ENCODE measurements at places on chromosomes 5 and 9.

GRCh38 chr9:110440172-110440571, 102.5 kb upstream of the TXNDC8 start:
- DNase-seq = no peak

- no peak for DNase-seq
Measured at GRCh38 chr5:146533882-146534281, 17.9 kb upstream of the GPR151 start.

DNA sequence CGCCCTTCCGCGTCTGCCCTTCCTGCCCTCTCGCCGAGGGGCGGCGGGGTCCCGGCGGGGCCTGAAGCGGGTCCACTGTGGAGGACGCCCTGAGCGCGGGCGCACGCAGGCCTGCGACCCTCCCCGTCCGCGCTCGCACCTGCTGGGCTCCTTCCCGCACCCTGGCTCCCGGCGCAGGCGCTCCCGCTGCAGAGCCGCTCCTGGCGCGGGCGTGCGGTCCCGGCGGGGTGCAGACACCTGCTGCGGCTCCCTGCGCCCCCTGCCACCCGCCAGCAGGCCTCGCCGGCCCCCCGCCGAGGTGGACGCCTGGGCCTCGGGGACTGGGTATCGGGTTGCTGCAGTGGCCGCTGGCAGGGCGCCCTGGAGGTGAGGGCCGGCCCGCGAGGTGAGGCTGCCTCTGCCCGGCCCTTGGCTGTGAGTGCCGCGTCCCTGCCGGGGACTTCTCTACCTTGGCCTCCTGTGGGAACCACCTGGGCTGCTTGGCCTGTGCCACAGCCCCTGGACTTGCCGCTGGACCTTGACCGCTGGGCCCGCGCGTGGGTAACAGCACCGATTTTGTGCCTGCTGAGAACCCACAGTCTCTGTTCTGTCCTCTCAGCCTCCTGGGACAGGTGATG, 627 bp downstream of the ARRDC1 start:
- no peak for DNase-seq

- DNase-seq = no peak
Measured at GRCh38 chr9:99852617-99853016, 30.9 kb downstream of the NR4A3 start.

DNA sequence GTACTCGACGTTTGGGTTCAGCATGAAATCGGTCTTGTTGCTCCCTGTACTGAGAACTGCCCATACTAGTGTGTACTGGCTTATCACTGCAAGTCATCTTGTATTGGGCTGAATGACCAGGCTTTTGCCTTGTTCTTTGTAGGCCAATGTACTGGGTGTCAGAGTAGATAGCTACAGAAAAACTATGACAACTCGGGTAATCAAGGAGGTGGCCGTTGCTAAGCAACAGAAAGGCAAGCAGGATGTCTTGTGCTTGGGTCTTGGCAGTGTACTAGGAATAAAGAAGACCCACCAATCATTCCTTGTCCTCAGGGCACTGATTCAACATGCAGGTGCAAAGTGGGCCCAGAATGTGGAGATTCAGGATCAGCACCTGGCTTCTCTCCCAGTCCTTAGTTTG, 11.9 kb upstream of the SHISAL2B start:
- DNase-seq = no peak

- DNase-seq = no peak
Measured at GRCh38 chr5:173881811-173882575, 6.2 kb upstream of the CPEB4 start.

- no peak for DNase-seq
Measured at GRCh38 chr5:88786789-88787188, 96.2 kb downstream of the MEF2C start.

DNA sequence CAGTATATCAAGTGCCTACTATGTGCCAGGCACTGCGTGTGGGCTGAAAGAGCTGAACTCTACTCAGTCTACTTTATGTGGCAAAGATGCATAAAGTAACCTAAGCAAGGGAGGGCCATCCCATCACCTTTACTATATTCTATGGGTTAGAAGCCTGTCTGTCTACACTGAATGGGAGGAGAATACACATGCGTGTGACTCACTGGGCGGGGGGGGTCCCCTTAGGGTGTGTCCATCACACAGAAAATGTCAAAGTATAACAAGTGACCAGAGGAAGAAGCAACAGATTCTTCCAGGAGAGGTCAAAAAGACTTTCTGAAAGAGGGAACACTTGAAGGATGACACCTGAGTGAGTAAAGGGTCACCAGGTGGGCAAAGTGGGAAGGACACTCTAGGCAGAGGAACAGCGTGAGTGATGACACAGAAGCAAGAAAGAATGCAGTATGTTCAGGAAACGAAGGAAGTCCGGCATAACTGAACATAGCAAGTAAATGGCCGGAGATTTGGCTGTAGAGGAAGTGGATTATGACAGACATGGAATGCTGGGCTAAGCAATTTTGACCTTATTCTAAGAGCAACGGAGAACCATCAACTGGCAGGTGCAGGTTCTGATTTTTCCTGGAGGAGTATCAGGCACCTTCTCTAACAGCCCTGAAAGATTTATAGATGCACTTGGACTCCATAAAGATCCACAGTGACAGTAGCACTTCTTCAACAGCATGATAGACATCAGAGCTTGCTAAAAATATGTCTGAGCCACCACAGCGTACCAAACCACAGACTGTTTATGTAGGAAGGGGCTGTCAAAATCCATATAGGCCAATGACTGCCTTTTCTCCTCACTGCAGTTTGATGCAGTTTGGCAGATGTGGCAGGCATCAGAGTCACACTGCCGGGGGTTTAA, 8.0 kb upstream of the WHRN start:
- DNase-seq = no peak

GRCh38 chr5:151151263-151151660, 6.3 kb downstream of the ANXA6 start:
- DNase-seq = no peak

- peak; percentile 27 for DNase-seq
Measured at GRCh38 chr9:71582347-71582746, 186.0 kb downstream of the CEMIP2 start.

- DNase-seq = no peak
Measured at GRCh38 chr5:52360985-52361384, 426.7 kb upstream of the ITGA1 start.

- no peak for DNase-seq
Measured at GRCh38 chr9:137435381-137435891, 5.7 kb downstream of the ENTPD8 start.

- DNase-seq = no peak
Measured at GRCh38 chr5:136028782-136029742, at the start of gene TGFBI. TGFBI (plus strand) TSS chr5:136028988; CDS start chr5:136029056, 68 bp downstream.

- no peak for DNase-seq
Measured at GRCh38 chr9:126682113-126682810, 68.5 kb downstream of the LMX1B start.

DNA sequence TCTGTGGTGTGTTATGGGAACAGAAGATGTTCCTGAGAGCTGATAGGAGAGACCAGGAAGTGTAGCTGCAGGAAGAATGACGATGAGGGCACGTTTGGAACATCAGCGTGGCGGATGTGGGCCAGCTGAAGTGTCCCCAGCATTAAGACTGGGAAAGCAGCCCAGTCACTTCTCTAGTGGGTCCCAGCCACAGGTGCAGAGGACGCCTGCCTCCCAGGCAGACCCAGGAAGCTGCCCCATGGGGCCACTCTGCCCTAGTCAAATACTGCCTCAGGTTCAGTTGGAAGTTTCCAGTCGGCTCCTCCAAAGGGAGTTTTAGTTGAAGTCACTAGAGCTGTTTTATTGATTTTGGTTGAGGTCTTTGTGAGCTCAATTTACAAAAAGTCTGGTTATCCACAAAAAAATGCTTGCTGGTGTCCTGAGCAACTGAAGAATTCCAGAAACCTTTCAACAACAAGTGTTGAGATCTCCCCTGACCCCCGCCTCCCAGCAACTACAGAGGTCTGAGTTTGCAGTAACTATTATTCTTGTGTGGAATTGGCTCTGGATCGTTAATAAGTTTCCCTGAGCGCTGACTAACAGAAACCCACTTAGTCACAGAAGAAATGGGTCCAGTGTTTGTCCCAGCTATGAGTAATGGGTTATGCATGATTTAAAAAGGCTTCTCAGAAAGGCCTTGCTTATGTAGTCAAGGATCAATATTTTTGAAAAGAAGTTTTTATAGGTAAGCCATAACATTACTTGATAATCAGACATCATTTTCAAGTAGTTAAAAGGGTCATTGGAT, 294.1 kb downstream of the FANCC start:
- DNase-seq = no peak

Data from SK-MEL-5 (cell line).